GM12878 (cell line): ENCODE measurements at places on chromosomes 3 and 15. TPM values are rescaled to one million over a fixed set of nuclear protein-coding genes. Genes with fewer than 3 reads are reported as not detected.

DNA sequence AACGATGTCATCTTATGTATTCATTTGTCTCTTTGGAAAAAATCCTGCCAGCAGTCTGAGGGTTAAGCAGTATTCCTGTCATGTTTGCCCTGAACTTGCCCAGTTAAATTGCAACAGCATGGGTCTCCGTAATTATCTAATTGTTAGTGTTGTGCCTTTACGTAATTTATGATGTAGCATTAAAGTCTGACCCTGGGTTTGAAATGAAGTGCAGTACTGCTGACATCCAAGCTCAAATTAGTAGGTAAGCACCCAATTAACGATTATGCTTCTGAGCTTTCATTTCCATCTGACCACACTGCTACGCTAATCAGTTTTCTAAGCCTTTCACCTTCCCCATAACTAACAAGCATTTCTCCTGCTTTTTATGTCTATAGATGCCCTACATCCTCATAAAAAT is 241.8 kb downstream of the ARRDC4 start:
- no peak for DNase-seq

DNA sequence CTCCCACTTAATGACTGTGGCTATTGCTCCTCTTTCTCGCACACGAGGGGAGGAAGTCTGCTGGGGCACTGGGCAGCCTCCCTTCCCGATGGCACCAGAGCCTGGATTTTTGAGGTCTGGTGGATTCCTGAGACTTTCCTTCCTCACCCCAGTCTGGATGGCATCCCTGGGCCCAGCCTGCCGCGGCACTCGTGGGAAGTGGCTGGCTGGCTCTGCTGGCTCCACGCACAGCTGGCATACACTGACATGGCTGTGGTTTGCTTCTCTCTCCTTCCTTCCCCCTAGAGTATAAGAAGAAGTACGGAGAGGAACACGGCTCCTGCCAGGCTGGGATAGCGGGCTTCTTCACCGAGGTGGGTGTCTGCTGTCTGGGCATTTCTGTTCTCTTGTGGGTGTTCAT is 319.8 kb upstream of the LRRFIP2 start:
- no peak for DNase-seq

DNA sequence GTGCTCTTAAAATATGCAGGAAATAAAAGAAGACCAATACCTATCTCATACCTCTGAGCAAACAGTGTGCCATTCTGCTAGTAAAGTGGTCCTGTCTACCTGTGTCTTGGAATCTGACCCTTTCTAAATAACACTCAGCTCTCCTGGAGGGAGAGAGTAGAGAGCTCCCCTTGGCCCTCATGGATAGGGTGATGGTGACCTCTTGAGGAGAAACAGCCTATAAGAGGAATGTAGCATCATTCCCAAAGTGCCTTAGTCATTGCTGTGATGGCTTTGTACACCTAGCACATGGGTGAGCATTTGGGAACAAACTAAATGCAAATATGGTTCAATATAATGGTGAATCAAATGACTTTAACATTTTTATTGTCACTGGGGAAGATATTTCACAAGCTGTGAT is 10.0 kb downstream of the SNTN start:
- no peak for DNase-seq

Gene RASGRF1
- total RNA-seq, result 0.85 and 1.1 TPM in 2 replicates

Gene FYCO1
- 8.4 and 8.6 TPM in 2 replicates for total RNA-seq
